ENCODE measurements at places on chromosomes 6 and 20. TPM values are rescaled to one million over a fixed set of nuclear protein-coding genes. Genes with fewer than 3 reads are reported as not detected.

DNA sequence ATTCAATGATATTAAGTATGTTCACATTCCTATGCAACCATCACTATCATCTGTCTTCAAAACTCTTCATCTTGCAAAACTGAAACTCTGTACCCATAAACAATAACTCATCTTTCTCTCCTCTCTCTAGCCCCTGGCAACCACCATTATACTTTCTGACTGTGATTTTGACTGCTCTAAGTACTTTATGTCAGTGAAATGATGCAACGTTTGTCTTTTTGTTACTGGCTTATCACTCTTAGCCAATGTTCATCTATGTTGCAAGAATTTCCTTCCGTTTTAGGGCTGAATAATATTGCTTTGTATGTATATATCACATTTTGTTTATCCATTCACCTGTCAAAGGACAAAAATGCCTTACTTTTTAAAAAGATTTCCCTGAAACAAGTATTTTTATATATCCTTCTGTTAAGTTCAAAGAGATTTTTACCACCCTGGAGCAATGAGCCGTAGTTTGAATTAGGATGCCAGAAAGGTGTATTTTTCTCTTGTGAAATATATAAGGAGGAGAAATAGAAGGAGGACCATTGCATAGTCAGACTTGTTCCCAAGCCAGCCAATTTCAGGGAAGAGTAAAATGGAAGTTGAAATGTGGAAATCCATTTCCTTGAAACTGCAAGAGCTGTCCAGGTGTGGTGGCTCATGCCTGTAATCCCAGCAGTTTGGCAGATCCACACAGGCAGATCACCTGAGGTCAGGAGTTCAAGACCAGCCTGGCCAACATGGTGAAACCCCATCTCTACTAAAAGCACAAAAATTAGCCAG lies 4.0 kb upstream of the CGAS start:
- peak; percentile 4 for DNase-seq

GRCh38 chr6:167589615-167589940 lies 237.1 kb upstream of the AFDN start:
- DNase-seq: no peak

DNA sequence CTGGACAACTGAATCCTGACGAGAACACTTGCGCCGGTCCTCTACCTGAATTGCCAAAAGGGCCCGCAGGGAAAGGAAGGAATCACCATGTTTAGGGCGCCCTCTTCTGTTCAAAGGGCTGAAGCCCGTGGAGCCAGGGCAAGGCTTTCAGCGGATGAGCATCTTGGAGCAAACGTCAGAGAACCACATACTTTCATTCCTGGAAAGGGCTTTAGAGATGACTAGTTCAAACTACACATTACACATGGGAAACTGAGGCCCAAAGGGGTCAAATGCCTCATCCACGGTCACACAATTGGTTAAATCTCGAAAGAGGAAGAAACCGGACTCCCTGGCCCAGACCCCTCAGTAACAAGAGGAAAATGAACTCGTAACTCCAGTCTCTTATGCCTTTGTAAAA lies 11.5 kb upstream of the ZNF133 start:
- DNase-seq: peak; percentile 88

- DNase-seq: no peak
Measured at GRCh38 chr20:20836836-20837235, 124.4 kb upstream of the RALGAPA2 start.

- DNase-seq: no peak
Measured at GRCh38 chr6:138115201-138115600, 8.0 kb upstream of the PERP start.

DNA sequence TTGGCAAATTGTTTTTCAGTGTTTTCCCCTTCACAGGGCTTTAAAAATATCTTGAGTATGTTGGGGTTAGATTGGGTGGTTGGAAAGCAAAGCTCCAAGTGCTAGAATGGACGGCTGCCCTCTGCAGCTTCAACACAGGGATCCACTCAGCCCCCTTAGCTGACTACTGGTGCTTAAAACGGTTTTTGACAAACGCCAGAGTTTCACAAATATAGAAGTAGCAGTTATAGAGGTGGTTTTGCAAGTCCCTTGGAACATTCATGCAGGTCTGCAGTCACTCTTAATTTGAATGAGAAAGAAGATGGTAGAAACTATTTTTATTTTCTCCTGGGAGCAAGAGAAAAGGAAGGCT lies 175.9 kb downstream of the ARID1B start:
- DNase-seq: no peak

DNA sequence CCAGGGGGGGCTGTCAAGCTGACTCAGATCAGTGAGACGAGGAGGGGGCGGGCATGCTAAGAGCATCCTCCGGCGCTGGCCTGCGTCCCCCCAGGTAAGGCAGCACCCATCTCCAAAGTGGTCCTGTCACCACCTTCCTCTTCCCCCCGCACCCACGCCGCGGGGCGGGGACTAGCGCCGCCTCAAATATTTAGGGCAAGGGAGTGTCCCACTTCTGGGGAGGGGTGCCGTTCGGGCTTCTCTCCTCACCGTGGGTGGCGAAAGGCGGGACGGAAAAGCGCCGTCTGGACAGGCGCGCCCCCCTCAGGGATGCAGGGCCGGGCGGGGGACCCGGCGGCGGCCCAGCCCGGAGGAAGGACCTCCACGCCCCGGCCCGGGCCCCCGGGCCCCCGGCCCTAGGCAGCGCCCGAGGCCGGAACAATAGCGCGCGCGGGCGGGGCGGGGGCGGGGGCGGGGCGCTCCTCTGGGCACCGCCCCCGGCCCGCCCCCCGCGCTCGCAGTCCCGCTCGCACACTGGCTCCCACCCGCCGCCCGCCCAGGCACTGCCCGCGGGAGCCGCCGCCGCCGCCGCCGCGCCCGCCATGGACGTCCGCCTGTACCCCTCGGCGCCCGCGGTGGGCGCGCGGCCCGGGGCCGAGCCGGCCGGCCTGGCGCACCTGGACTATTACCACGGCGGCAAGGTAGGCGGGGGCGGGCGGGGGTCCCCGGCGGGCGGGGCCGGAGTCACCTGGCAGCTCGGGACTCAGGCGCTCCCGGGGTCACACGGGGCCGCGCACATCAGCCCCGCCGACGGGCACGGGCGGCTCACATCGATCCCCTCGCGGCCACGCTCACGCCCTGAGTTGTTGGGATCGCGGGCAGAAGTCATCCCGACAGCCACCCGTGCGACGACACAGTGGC lies at the start of gene TOX2:
TSS of gene TOX2 (plus strand) at position 542 of the 900 bp plus-strand sequence. CDS start at position 582, 40 bp downstream.
- peak; percentile 73 for DNase-seq

DNA sequence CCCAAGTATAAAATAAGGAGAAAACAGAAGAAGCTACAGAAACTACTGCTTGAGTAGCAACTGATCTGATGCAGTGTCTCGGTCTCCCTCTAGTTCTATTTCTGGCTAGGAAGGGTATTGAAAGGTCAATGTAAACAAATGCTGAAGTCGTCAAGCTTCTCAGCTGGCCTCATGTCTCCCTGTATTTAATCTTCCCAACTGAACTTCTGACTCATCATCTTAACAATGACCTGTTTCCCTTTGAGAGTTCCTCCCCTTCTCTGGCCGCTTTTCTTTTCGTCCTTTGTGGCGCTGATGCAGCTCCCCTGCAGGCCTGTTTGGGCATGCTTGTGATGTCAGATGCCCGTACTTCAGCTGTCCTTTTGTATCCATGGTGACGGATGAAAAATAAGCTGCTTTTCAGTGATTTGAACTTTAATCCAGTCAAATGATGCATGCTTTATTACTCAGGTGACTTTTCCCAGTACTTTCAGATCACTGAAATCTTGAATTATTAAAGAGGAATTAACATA lies 7.8 kb upstream of the LCA5 start:
- DNase-seq: peak; percentile 99

- DNase-seq: peak; percentile 28
Measured at GRCh38 chr6:56255349-56255748, 8.0 kb upstream of the COL21A1 start.

GRCh38 chr20:60365882-60366281 lies 407.7 kb downstream of the CDH26 start:
- DNase-seq: no peak

DNA sequence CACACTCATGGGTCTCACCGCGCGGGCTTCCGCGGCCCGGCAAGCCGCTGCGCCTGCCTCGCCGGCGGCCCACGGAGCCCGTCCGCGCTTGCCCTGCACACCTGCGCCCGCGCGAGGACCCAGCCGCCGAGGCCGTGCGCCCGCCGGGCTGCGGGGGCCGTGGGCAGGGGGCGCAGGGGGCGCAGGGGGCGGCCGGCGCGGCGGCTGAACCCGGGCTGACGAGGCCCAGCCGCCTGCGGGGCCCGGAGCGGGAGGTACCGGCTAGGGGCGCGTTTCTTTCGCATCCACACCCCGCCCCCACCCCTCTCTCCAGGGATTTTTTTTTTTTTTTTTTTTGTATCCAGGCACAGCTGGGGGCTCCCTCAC lies 43.8 kb upstream of the OSTM1 start:
- DNase-seq: no peak

DNA sequence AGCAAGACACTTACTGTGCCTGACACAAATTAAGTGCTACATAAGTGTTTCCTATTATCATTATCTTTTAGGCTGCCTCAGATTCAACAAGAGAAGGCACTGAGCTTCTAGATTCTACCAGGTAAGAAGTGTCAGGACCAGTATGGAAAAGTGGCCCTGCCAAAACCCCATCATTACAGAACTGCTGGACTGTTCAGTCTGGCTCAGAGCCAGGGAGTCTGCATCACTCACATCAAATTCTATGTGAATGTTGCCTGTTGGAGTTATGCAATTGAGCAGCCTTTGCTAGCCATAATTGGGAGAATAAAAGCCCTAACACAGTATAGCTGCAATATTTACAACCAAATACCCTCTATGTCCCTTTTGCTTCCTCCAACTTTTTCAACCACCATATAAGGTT lies 70.9 kb downstream of the ATG5 start:
- DNase-seq: peak; percentile 78

DNA sequence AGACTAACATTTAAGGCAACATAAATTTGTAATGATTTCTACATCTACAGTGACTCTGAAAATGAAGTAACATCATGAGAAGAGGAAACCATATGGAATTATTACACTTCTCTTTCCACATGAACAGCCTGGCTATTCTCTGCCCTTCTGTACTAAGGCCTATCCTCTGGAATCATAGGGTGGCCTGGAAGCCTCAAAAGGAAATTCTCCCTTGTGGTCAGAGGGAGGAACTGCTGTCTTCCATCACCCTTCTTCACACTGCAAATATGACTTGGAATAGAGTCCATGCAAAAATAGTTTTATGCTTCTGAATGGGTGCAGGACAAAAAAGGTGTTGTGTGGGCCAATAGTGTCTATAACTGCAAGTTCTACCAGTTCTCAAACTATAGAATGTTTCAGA lies 44.6 kb upstream of the SH3BGRL2 start:
- peak; percentile 57 for DNase-seq

- no peak for DNase-seq
Measured at GRCh38 chr6:144359783-144360182, 74.6 kb downstream of the UTRN start.

- DNase-seq: no peak
Measured at GRCh38 chr6:84166395-84166794, 61.0 kb downstream of the CEP162 start.

DNA sequence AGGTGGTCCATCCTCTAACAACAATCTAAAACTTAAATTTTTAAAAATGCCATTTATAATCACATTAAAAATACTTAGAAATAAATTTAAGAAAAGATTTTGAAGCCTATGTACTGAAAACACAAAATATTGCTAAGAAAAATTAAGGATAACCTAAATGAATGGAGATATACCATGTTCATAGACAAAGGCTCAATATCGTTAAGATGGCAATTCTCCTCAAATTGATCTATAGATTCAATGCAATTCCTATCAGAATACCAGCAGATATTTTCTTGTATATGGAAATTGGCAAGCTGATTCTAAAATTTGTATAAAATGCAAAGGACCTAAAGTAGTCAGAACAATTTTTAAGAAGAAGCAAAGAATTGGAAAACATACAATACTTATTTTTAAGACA lies 19.7 kb upstream of the UST start:
- no peak for DNase-seq

DNA sequence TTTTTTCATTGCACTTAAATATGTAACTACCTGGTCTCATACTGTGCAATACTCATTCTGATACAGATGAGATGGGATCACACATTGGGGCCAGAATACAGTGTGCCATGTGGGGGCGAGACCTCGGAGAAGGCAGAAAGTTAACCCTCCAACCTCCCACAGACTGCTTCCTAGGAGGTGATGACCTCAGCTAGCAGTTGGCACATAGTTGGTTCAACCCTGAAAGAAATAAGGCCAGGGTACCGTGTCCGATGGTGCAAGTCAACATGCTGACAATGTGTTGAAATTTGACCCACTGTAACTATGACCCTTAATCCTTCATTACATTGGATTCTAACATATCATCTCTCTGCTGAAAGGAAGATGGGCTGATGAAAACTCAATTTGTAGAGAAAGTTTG lies 61.9 kb downstream of the GJA10 start:
- DNase-seq: no peak

GRCh38 chr6:14828201-14828611 lies 417.7 kb upstream of the JARID2 start:
- DNase-seq: no peak

GRCh38 chr6:147625946-147626345 lies 117.5 kb downstream of the SAMD5 start:
- no peak for DNase-seq

GRCh38 chr6:105382496-105382895 lies 20.4 kb downstream of the PREP start:
- DNase-seq: no peak

DNA sequence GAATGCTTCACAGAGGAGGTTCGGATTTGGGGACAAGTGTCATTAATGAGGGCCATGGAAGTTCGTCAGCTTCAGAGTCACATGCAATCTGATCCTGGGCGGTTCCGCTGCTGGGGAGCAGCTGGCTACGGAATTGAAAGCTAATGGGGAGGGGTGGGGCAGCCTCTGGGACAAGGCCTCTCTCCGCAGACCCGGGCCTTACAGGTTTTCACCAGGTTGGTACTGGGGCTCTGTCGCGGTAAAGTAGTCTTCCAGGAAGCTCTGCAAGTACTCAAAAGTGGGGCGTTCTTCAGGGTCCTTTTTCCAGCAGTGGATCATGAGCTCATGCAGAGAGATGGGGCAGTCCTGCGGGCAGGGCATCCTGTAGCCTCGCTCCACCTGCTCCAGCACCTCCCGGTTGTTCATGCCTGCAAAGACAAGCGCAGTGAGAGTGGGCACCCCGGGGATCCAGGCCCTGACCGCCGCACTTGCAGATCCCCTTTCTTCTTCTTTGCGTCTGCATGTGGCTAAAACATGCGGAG lies 55.9 kb upstream of the TRAF3IP2 start:
- no peak for DNase-seq

- DNase-seq: no peak
Measured at GRCh38 chr6:119043265-119043664, 35.2 kb downstream of the FAM184A start.

GRCh38 chr6:15442467-15442866 lies 196.6 kb downstream of the JARID2 start:
- DNase-seq: no peak

Gene CDC25B
- 18.2 TPM for polyA plus RNA-seq

Gene GABBR1
- polyA plus RNA-seq: 6.1 TPM

Gene CST3
- polyA plus RNA-seq: 784 TPM

Gene HFE
- 8.6 TPM for polyA plus RNA-seq

Gene TRAPPC3L
- polyA plus RNA-seq: 0.30 TPM

Gene TOX2
- polyA plus RNA-seq: 15.9 TPM

Gene TRIM10
- not detected for polyA plus RNA-seq

Gene HSPA1B
- 61.3 TPM for polyA plus RNA-seq

Gene XKR7
- not detected for polyA plus RNA-seq

Gene ANGPT4
- polyA plus RNA-seq: not detected

Gene NDUFAF5
- 14.5 TPM for polyA plus RNA-seq

Gene BPIFB1
- polyA plus RNA-seq: not detected
